Right cardiac atrium (tissue), 5 donors: ENCODE measurements at places on chromosomes 12 and 14. TPM values are rescaled to one million over a fixed set of nuclear protein-coding genes. Genes with fewer than 3 reads are reported as not detected.

Gene TBX5
- 181 TPM for total RNA-seq

Gene MGP
- 1,110 TPM for total RNA-seq

Gene ACOT6
- total RNA-seq: not detected

Gene ACSM4
- total RNA-seq: not detected

Gene GRIP1
- 25.7 TPM for total RNA-seq

Gene HOXC10
- not detected for total RNA-seq

GRCh38 chr12:71636704-71637115 is 26.9 kb downstream of the ZFC3H1 start:
- DNase-seq: no peak

DNA sequence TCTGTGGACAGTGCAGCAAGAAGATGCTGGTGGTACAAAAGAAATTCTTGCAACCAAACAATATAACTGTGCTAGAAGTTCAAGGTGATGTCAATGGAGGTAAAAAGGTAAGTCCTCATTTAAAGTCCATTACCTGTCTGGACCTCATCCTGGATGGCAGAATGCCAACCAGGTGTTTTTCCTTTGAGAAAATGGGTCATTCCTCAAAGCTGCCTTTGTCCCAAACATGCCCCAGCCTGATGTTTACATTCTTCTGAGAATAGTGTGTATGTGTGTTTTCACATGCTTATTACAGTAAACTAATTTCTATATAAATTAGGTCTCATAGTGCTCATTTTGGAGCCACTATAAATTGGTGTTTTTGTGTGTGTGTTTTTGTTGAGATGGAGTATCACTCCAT is 24.9 kb downstream of the ACTR6 start:
- DNase-seq: no peak

- no peak for DNase-seq
These were observed 1052.4 kb downstream of the BCL11B start for GRCh38 chr14:98219638-98220037.

DNA sequence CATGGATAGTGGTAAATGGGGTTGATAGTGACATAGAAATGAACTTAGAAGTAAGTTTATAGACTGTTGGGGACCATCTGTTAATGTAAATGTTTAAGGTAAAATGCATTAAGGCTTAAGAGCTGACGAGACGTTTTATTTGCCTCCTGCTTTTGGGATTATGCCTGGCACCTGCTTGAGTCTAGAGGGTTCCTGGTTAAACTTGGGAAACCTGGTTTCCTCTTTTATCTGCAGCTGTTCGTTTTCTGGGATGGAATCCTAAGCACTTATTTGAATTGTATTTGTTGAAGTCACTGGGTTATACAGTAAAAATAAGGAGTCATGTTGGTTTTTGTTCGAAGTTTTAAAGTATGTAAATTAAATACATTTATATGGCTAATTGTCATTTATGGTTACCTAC is 914.7 kb downstream of the NRXN3 start:
- DNase-seq: no peak

DNA sequence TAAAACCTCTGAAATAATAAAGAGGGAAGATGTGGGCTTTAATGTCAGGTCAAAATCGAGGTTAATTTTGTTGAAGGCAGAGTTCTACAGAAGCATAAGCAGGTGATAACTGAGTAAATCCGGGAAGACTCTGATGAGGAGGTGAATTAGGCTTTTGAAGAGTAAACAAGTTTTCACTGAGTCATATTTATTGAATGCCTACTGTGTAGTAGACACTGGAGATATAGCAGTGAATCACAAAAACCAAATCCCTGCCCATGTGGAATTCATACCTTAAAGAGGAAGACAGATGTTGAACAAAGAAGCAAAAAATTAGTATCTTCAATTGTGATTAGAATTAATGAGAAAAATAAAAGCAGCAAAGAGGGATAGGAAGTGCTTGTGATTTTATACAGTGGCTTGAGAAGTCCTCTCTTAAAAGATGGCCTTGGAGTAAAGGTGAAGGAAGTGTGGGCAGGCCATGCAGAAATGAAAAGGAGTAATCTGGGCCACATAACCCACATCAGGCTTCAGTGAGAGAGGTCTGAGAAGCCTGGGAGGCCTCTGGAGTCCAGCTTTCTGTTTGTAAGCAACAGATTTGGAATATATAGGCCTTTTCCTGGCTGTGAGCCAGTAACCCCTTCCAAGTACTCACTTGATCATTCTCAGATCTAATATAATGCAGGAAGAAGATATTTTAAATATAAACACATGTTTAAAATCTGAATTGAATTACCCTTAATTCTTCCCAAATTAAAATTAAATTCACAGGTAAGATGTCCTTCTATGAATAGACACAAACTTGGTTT is 46.7 kb downstream of the BHLHE41 start:
- no peak for DNase-seq

- no peak for DNase-seq
These were observed 53.3 kb downstream of the ACACB start for GRCh38 chr12:109169686-109170085.

- no peak for DNase-seq
These were observed 19.3 kb downstream of the ZC2HC1C start for GRCh38 chr14:75088566-75089373.

- no peak for DNase-seq
These were observed 25.7 kb downstream of the MOK start for GRCh38 chr14:102279282-102279681.

DNA sequence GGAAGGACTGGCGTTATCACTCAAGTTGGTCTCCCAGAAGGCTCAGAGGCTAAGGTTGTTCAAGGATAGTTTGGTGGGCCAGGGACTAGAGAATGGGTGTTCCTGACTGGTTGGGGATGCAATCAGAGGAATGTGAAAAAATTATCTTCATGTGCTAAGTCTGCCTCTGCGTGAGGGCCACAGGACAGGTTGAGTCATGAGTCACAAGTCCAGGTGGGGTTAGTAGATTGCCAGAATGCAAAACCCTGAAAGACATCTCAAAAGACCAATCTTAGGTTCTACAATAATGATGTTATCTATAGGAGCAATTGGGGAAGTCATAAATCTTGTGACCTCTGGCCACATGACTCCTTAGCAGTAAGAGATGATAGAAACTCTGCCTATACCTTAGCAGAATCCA is 220.1 kb upstream of the EEA1 start:
- DNase-seq: no peak

DNA sequence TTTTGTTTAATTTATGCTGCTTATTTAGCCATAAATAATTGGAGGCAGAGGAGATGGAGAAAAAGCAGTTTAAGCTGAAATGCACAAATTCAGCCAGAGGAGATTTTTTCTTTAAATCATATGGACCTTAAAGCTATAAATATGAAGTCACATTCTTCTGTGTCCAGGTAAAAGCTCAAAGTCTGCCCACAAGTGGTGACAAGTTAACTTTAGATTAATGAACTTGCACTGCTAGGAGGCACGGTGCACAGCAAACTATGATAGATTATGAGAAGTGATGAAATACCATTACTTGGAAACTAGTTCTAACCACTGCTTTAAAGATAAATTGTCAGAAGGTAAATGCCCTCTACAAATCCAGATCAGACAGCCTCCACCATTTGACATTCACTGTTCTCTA is 69.0 kb downstream of the IFT81 start:
- DNase-seq: no peak
